ENCODE measurements at places on chromosomes 1 and 21.

GRCh38 chr1:25550683-25551310 lies 7.4 kb downstream of the LDLRAP1 start:
- no peak for DNase-seq

- DNase-seq: no peak
These were observed 1.4 kb downstream of the CHD1L start for GRCh38 chr1:147243841-147244240.

- no peak for DNase-seq
These were observed 457.0 kb downstream of the USP25 start for GRCh38 chr21:16186742-16187141.

DNA sequence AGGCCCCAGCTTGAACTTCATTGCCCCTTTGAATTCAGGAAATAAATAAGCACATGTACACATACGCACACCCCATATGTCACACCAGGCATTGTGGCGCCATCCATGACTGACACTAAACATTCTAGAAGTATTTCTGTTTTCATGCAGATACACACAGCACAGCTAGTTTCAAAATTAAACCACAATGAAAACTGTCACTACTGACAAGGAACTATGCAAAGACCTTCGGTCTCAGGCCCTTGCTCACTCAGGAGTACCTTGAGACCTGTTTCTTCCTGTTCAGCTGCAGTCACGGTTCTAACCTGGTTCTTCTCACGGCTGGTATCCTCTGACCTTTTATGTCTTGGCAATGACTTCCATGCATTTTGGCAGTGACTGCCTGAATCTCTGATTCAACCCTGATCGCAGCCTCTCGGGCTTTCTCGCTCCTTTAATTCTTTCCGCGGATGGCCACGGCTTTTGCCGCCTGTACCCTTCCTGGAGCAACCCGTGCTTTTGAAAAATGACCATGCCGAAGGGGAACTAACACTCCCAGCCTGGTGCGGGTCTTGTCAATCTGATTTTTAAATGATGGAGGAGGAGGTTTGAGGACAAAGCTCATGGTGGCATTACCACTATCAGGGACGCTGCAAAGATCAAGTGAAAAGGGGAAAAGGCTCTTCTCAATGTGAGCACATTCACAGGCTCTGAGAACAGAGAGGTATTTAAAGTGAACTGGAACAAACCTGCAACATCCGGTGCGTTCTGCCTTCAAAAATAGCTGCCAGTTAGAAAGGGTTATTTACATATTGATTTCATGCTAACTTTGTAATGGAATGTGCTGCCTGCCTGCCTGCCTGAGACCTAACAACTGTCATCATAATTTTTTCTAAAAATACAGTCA lies 384.6 kb downstream of the RRAGC start:
- peak; percentile 51 for DNase-seq

GRCh38 chr1:92519043-92519442 lies 32.3 kb upstream of the GFI1 start:
- no peak for DNase-seq

All from GM12891 (cell line).